Activated CD8-positive, alpha-beta T cell treated with anti-CD3 and anti-CD28 coated beads, Interleukin-2, amount 10 ng/mL, durations not matched to agents 7 days and 5 days (primary cell): ENCODE measurements at places on chromosomes 3 and 15.

DNA sequence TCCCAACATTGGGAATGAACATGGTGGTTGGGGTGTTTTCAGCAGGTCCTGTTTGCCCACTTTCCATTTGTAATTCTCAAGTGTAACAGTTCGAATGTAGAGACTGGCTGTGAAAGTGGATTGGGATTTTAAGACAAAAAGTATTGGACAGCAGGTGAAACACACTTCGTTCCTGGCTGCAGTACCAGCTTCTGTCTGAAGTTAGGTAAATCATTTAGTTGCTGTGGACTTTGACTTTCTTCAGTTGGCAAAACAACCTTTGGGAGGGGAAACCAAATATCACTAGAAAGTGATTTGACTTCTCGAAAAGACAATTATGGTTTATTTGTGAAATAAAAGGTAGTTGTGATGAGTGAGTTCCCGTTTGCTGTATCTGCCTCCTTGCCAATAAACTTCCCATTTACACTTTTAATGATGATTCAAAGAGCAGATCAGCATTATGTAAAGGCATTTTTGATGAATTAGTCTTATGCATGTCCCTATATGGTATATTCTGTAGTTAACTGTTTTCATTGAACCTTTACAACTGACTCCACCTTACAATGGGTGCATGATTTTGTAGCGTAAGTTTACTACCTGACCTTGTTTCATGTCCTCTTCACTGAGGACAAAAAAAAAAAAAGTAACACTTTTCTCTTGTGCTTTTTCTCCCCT is 34.0 kb downstream of the FNDC3B start:
- no peak for DNase-seq

DNA sequence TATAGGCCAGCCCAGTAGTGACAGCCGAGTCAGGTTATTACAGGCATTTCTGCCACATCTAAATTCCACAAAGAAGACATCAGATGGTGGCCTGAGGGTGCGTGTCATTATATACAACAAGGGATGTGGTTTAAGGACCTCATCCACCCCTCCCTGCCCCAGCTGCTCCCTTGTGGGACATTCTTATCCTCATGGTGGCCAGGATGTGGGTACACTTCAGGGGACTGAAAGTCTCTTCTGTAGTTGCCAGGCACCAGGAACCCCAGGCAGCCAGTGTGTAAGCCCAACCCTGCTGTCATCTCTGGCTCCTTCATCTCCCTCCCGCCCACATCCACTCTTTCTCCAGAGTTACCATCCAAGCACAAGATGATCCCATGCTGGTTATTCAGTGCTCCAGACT is 224.9 kb upstream of the TOPAZ1 start:
- DNase-seq: peak; percentile 80

- DNase-seq: no peak
Measured at GRCh38 chr3:172726380-172726779, 15.5 kb upstream of the NCEH1 start.

DNA sequence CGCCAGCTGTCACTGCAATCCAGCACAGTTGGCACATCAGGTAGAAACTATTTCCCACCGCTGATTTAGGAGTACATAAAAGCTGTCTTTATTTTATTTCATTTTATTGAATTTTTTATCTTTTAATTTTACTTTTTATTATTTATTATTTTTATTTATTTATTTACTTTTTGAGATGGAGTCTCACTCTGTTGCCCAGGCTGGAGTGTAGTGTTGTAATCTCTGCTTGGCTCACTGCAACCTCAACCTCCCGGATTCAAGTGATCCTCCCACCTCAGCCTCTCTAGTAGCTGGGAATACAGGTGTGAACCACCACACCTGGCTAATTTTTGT is 31.0 kb downstream of the SRGAP3 start:
- DNase-seq: no peak

GRCh38 chr3:182183716-182184430 is 472.1 kb downstream of the SOX2 start:
- DNase-seq: no peak

DNA sequence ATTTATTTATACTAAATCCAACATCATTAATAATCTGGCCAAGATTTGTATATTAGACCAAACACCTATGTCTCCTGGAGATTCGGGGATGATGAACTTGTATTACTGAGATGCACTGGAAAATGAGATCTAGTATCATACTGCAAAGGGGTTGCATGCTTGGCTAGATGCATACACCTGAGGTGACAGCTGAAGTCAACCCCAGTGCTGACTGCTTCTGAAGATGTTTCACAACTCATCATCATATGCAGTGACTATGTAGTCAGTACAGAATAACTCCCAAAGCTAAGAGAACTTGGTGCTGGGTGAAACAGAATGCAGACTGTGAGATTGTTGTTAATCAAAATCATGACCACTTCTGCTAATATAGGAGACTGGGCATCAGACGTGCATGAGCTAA is 1114.2 kb downstream of the NSUN3 start:
- DNase-seq: no peak

DNA sequence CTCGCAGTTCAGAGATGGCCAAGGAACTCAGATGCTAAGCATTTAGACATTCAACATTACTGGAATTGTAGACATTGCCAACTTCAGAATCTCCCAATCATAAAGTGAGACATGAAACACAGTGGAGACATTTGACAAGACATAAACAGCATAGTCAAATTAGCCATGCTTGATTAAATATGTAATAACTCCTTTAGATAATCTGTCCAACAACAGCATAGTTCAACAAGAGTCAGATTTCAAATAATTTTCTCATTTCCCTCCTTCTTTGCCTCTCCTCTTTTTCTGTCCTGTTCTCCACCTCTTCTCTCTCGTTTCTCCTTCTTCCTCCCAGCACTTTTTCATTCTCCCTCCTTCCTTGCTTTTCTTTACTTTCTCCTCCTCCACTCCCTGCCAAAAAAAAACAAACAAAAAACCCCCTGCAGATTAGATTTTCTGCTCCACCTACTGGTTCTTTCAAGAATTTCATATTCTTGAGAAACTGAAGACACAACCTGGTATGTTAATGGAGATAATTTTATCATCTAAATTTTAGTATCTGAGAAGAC is 20.2 kb downstream of the CPOX start:
- DNase-seq: no peak

DNA sequence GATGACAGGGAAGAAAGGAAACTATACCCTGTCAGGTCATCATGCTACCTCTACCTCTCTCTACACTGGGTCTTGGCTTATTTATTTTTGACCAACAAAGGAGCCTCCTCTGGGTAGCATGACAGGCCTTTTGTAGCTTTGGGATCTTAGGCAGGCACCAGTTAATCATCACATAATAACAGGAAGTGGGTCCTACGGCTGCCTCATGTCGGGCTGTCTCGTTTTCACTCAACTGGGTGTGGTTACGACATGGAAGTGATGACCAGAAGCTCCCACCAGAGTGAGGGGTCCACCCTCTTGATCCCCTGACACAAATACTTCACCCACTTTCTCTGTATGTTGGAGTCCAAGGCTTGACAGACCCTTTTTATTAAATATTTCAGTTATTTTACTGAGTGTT is 105.3 kb downstream of the CD47 start:
- DNase-seq: peak; percentile 65

- DNase-seq: no peak
Measured at GRCh38 chr3:178384321-178385230, 151.7 kb upstream of the KCNMB2 start.

DNA sequence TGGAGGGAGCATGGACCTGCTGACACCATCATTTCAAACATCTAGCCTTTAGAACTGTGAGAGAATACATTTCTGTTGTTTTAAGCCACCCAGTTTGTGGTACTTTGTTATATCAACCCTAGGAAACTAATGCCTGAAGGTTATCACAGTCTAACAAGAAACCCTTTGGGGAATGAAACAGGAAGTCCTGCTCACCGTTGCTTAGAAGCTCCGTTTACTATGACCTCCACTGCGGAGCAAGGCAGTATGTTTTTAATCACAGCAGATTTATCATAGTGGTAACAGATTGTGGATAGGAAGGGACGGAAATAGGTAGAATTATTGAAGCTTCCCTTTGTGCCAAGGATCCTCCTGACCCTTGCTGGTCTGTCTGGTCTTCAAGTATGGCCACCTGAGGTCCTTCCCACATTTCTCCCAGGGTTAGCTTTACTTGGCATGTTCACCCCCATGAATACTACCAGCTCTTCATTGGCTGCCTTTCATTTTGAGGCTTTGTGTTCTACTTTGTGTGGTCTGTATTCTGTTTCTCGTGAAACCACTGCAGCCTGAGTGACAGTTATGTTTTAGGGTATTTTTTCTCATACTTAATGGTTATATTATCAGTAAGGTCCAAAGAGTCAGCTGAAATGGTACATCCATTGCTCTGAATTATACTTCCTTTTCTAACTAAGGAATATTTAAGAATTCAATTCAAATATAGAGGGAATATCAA is 201.6 kb downstream of the CHST2 start:
- DNase-seq: no peak

GRCh38 chr3:64599651-64600050 is 88.1 kb downstream of the ADAMTS9 start:
- DNase-seq: no peak

DNA sequence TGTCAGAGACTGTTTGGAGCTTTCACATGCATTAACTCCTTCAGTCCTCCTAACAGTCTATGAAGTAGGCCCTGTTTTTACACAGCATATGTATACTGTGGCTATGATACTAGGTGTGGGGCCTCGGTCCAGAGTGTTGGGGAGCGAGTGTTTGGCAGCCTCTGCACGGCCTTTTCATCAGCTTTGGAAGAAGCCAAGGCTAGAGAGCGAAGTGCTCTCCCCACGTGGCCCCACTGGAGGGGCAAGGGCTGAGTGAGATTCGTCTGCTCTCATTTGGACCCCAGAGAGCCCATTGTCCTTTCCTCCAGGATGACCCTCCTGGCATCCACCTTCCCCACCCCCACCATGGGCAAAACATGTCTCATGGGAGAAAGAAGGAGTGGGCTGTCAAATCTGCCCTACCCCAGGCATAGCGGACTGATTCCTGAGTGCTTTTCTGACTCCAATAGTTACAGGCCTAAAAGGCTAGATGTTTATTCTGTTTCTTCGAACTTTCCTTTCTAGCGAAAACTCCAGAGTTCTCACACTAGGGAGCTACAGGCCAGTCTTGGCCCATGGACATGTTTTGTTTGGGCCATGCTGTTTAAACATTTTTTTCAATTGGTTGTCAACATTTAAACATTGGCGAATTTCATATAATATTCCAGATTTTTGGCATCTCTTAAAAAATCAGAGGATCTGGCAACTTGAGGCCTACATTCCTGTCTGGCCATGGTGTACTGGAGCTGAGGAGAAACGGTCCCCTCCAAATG is 76.0 kb downstream of the EEFSEC start:
- no peak for DNase-seq

- DNase-seq: no peak
Measured at GRCh38 chr15:101450403-101451265, 38.9 kb downstream of the PCSK6 start.

GRCh38 chr3:141655801-141656200 is 82.3 kb upstream of the RNF7 start:
- DNase-seq: no peak

DNA sequence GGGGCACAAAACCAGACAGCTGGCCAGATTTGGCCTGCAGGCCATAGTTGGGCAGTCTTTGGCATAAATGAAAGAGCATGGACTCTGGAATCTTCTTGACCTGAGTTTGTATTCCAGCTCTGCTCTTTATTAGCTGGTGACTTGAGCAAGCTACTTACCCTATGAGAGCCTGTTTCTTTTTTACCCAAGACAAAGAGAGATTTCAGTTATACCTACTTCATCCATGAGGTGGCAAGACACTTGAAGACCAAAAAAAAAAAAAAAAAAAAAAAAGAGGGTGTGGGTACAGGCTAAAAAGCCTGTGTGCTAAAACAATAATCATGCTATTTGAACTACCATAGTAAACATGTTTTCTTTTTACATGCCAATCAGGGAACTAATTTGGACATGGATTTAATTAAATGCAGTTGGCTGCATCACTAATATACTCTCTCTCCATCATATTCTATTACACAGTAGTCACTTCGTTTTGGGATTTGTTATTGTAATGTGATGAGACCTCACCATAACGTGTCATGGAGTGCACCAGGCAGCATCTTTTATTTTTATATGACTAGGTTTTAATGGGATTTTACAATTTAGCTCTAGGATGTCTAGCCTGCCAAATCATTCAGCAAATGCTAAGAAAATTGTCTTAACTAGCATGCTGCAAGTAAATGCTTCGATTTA is 109.2 kb upstream of the FHIT start:
- no peak for DNase-seq
